ENCODE measurements at places on chromosomes 6 and 20.

- DNase-seq, result no peak
Measured at GRCh38 chr6:397056-397455, 5.5 kb downstream of the IRF4 start.

DNA sequence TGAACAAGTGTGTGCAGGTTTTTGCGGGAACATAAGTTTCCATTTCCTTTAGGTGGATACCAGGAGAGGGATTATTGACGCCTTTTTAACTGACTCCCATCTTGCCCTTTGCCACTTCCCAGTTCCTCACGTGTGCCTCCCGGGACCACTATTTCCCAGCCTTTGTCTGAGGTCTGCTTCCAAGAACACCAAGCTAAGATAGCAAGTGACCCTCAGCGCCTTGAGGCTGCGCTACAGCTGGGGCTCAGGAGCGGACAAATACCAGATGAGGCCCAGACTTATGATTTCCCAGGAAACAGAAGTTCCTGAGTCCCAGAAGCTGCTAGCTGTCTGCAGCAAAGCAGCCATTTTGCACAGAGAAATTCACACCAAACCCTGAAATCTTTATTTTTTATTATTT is 216.7 kb downstream of the SYNDIG1 start:
- DNase-seq, result no peak

GRCh38 chr20:43761386-43762340 is 34.9 kb upstream of the GTSF1L start:
- no peak for DNase-seq

DNA sequence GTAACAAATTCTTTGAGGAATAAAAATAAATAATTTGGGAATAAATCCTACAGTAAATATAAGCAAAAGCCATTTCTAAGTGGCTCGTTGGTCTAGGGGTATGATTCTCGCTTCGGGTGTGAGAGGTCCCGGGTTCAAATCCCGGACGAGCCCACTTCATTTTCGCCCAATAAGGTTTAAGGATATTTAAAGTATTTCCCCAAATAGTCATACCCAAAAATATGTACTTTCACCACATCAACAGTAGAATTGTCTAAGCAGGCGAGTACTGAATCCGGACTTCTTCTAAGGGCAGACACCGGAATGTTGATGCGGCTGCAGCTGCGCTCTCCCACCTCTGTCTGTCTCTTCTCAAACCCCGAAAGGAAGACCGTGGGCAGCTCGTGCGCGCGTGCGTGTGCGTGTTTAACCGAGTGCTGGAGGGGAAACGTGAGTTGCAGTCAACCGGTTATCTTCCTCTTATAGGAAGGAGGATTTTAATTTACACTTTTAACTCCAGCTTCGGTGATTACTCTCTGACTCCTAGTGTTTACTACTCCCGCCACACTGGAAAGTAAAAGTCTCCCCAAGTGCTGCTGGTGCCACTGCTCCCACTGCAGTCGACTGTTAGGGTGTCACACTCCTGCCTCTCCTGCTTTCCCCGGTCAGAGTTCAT is 155.7 kb upstream of the PRSS16 start:
- DNase-seq, result no peak

DNA sequence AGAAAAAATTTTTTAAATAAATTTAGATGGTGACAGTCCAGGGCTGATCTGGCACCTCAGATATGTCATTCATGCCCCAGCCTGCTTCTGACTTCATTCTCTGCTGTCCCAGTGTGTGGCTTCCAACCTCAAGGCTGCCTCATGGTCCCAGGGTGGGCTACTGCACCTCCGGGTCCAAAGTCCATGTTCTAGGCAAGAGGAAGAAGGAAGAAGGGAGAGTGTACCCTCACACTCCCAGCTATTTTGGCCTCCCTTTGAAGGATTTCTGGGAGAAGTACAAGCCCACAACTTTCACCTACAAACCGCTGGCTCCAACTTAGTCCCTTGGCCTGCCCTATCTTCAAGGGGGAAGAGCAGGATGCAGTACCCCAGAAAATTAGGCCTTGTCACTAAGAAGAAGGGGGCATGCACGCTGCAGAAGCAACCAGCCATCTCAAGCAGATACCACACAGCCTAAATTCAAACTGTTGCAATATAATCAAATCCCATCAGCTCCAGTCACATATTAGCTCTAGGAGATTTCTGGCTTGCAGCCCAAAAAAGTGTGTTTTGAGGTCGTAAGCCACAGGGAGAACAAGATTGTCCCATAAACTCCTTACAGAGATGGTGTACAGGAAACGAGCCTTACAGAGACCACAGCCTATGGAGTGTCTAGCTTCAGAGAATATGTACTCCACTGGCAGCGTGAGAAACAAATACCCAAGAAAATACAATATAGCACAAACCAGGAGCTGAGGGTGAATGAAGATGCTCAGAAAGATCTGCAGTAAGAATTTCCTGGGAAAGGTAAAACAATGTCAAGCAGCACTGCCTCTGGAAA is 906 bp upstream of the BTN3A2 start:
- no peak for DNase-seq

GRCh38 chr6:37302086-37302686 is 44.2 kb upstream of the TMEM217 start:
- DNase-seq, result no peak

GRCh38 chr6:156449128-156449527 is 328.1 kb upstream of the ARID1B start:
- DNase-seq, result no peak

DNA sequence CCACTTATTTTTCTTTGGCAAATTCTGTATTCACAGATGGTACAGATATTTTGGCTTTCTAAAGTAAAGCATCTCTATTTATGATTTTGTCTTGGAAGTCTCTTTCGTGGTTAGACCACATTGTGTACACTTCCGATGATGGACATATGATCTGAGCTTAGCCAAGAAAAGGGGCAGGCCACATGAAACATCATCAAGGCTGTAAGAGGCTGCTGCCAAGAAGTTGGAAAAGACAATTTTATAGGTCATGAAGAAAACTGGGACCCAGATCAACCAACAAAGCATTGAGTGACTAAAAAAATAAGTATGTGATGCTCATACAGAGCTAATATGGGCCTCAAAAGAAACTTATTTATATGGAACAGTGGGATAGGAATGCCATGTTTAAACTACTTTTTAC is 266.4 kb downstream of the HAO1 start:
- no peak for DNase-seq

DNA sequence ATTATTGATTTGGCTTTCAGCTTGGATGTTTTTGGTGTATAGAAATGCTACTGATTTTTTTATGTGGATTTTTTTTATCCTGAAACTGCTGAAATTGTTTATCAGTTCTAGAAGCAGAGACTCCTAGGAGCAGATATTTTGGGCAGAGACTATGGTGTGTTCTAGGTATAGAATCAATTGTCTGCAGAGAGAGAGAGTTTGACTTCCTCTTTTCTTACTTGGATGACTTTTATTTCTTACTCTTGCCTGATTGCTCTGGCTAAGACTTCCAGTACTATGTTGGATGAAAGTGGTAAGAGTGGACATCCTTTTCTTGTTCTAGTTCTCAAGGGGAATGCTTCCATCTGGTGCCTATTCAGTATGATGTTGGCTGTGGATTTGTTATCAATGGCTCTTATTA is 370.6 kb downstream of the PHF3 start:
- no peak for DNase-seq

GRCh38 chr20:44750081-44750805 is 4.6 kb downstream of the KCNK15 start:
- no peak for DNase-seq

GRCh38 chr20:57654998-57655808 is 35.0 kb upstream of the ZBP1 start:
- no peak for DNase-seq

DNA sequence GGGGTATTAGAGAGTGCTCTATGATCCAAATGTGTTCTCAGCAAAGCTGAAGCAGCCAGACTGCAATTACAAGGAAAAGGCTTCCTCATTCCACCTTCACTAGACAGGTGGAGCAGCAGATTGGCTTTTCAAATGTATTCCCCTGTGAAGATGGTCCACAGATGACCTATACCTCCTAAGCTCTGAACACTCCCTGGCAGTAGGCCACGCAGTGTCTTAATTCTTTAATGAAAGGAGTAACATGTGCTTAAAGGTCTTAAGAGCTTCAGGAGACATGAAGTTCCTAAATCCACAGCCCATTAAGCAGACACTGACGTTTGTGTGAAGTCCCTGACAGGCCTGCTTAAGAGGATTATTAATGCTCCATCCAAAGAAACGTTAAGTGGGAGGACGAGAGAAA is 138.9 kb upstream of the NUP153 start:
- DNase-seq, result no peak

GRCh38 chr6:151452750-151453427 is 963 bp upstream of the RMND1 start:
- DNase-seq, result no peak

DNA sequence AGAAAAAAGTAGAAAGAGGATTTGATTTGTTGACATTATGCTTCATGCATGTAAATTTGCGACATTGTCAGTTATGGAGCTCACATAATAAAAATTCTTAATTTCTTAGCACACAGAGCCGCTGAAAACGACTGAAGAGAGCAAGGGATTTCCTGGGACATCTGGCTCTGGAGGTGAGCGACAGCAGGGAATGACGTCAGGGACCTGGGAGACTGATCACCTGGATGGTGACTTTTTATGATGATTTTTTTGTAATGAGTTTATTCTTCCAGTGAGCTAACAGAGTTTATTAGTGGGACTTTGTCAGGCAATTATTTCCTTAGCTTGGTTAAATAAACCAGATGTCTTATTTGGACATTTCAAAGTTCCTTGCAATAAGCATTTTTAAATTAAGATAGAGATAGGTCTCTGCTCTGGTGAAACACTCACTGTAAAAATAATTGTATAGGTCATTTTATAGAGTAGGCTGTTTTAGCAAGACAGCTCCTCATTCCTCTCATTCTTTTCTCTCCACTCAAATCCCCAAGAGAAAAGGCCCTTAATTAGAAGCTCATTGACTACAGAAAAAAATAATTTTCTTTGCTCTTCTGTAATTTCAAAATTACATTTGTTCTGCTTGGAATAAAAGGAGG is 19.4 kb downstream of the TMEM200A start:
- no peak for DNase-seq

DNA sequence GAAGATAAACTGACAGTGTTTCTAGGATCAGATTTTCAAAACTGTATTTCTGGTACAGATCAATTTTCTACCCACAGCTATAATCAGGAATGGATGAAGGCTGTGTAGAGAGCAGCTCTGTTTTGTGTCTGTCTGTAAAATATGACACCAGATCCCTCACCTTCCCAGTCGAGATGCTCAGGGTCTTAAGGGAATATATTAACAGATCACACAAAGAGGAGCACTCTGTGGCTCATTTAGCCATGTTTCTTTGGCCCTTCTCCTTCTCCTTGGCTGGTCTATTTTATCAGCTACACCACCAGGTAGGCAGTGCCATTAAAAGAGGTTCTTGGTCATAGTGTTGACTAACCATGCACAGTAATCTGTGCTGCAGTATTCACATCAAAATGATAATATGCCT is 82.6 kb downstream of the PREP start:
- no peak for DNase-seq

DNA sequence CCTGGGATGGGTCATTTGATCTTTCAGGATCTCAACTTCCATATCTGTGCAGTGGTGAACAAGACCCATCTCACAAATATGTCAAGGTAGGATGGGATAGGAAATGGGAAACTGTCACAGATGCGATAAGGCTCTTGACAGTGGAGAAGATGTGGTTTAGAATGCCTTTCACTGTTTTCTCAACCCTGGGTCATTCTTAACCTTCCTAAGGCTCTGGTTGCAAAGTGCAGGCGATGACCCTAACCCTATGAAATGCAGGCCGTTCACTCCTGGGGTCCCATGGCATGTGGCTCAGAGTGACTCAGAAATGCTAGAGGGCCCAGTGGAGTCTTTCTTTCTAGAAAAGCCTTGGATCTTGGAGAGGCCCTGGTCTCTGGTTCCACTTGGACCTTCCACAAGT is 61.7 kb downstream of the FOXA2 start:
- no peak for DNase-seq

All from iPS DF 6.9 (cell line).